ENCODE measurements at places on chromosomes 13 and 19.

- DNase-seq = no peak
Measured at GRCh38 chr13:32310134-32310706, 4.9 kb downstream of the ZAR1L start.

DNA sequence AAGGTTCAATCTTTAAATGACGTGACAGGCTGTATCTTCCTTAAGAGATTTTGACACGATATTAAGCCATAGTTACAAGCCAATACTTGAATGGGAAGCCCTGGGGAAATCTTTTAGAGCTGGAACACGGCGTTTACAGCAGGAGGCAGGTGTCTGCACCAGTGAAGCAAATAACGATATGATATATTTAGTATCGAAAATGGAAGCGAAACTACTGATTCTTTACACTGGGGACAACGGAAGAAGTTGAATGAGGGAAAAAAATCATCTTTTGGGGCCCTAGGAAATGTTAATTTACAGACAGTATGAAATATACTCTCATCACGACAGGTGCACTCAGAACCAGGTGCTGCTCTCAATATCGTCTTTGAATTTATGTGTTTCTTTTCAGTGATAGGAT lies 793.9 kb upstream of the PCDH20 start:
- no peak for DNase-seq

- DNase-seq = no peak
Measured at GRCh38 chr13:48585456-48585840, 52.6 kb upstream of the RCBTB2 start.

GRCh38 chr13:99922631-99923404 lies 48.7 kb downstream of the ZIC5 start:
- no peak for DNase-seq

DNA sequence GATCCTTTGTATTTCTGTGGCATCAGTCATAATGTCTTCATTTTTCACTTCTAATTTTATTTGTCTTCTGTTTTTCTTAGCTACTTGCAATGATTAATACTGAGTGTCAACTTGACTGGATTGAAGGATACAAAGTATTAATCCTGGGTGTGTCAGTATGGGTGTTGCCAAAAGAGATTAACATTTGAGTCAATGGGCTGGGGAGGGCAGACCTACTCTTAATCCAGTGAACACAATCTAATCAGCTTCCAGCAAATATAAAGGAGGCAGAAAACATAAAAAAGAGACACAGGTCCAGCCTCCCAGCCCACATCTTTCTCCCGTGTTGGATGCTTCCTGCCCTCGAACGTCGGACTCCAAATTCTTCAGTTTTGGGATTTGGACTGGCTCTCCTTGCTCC lies 640.9 kb upstream of the MIR17HG start:
- DNase-seq = no peak

GRCh38 chr19:5594521-5594950 lies 26.8 kb upstream of the TINCR start:
- DNase-seq = no peak

- DNase-seq = no peak
Measured at GRCh38 chr13:59458908-59459579, 704.7 kb downstream of the DIAPH3 start.

DNA sequence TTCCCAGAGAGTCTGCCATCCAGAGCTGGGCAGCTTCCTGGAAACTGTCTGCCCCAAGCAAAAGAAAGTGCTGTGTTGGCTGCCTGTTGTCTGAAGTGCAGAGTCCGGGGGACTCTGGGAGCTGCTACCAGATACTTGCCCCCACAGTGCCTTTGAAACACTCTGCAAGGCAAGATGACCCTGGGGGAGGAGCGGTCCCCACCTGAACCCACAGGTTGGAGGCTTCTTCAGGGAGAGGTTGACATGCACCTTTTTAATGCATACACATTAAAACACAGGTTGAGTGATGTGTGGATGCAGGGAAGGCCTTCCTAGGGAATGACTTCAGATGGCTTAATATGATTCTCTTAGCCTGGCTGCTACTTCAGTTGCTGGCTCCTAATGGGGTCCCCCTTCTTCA lies 479.5 kb downstream of the ZNF536 start:
- no peak for DNase-seq

DNA sequence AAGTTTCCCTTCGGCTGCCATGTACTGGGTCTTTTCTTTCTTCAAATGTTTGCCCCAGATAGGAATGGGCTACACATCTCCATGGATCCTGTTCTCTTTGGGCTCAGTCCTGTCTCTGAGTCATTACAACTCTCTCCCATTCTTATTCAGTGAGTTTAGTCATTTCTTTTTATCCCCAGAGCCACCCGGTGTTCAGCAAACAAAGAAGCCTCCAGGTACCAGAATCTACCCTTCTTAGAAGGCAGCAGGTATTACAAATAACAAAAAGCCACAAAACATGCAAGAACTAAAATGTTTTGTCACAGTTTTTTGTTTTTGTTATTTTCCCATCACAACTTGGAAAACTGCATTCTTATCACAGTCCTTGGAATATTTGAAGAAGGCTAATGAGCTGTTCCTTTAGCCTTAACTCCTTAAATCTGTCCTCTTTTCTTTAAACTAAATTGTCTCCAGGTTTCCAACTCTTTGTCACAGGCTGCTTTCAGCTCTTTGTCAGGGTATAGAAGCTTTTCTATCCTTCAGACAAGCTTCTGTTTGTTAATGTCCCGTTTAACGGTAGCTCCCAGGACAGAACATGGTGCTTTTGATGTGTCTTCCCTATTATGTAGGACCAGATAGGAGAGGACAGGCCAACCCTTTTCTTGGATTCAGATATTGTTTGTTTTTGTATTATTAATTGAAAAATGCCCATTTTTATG lies 215.5 kb upstream of the HTR2A start:
- DNase-seq = no peak

DNA sequence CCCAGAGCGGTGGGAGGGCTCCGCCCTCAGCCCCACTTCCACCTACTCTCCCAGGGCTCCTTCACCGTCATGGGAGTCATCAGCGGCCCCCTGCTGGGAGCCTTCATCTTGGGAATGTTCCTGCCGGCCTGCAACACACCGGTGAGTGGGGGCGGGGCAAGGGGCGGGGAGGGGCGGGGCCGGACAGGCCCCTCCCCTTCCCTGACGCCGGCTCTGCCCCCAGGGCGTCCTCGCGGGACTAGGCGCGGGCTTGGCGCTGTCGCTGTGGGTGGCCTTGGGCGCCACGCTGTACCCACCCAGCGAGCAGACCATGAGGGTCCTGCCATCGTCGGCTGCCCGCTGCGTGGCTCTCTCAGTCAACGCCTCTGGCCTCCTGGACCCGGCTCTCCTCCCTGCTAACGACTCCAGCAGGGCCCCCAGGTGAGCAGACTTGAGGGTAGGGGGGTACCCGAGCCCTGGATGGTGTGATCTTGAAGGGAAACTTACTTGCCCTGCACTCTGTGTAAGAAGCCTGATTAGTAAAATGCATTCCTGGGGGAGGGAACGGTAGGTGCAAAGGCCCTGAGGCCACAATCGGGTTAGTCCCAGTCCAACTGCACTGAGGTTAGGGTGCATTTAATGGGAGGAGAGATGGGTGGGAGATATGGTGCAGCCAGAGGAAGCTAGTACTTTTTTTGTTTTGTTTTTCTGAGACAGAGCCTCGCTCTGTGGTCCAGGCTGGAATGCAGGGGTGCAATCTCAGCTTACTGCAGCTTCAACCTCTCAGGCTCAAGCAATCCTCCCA lies 12.1 kb downstream of the SLC5A5 start:
- no peak for DNase-seq

- no peak for DNase-seq
Measured at GRCh38 chr13:59472134-59472533, 691.6 kb downstream of the DIAPH3 start.

DNA sequence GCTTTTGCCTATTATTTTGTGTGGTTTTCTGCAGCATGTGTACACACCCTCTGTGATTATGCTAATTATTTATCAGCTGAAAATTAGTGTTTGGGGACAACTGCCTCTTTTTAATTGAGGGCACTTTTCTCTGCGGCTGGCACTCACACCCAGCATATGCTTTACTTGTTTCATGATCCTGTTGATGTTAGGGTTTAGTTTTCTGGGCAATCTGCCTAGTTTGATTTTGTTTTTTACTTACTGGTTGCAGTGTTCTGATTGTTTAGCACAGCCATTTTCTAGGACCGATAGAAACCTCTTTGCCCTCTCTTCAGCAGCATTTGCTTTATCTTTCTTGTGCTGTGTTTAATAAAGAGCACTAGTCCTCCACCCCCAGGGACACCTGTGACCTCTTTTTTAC lies 161.6 kb downstream of the PAN3 start:
- DNase-seq = no peak

DNA sequence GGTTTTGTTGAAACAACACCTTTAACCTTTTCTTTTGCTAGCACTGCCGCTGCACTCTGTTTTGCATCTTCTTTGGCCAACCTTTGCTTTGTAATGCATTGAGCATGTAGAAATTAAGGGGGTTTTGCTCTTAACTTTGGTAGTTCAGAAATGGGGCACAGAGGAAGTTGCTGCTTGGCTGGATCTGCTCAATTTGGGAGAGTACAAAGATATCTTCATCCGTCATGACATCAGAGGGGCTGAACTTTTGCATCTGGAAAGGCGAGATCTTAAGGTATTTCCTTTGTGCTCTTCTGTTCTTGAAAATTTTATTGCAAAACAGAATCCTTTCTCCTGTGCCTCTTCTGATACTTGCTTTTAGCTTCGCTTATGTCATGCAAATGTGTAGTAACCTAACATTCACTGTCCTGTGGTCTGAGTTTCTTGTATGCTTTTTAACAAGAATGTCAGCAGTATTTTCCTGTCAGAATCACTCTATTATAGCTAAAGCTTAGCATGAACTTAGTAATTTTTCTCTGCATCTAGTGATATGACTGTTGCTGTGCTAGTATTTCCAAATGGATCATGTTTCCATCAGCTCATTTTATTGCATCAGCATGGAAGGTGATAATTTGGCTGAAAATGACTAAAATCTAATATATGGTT lies 50.7 kb upstream of the AKAP11 start:
- DNase-seq = no peak

GRCh38 chr13:25932365-25932764 lies 119.5 kb downstream of the SHISA2 start:
- DNase-seq = no peak

DNA sequence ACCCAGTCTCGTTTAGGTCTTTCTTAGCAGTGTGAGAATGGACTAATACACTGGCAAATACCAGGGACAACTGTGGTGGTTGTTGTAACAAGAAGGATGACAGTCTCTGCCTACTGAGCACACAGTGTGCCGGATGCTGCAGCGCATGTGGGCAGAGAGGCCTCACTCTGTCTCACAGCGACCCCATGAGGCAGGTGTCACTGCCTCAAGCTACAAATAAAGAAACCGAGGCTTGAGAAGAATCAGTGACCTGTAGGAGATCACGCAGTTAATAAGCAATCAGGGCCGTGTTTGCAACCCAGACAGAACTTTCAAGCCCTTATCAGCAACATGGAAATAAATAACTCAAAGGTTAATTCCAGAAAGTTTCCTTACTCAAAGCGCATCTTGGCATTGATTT lies 40.5 kb upstream of the GAS6 start:
- DNase-seq = no peak

- no peak for DNase-seq
Measured at GRCh38 chr13:85879014-85879413, 79.8 kb upstream of the SLITRK6 start.

DNA sequence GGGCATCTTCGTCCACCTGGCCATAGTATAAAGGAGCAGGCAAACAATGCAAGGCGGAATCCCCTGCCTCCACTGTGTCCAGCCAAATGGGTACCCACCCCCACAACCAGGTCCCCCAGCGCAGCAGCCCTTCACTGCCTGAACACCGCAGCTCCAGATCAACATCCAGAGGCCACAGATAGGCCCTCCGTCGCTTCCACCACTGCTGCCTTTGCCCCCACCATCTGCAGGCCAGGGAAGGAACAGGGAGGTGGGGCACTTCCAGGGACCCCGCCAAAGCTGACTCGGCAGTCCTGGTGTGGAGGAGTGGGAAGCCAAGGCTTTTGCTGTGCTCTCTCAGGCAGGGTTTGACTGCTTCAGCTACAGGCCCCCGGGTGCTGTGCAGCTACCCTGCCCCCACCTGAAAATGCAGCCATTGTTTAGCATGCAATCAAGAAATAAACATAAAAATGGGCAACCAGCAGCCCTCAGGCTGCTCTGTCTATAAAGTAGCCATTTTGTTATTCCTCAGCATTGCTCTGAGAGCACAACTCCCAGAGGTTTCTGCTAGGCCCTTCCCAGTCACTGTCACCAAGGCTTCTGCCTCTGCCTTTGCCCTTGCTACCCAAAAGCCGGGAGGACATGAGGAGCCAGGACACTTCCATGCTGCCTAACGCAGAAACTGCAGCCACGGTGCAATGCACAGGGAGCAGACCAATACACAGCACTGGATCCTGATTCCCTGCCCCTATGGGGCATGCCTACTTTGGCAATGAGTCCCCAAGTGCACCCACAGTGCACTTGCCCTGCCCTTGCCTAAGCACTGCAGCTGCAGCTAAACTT lies 733.2 kb upstream of the KLHL1 start:
- no peak for DNase-seq

- no peak for DNase-seq
Measured at GRCh38 chr13:55543053-55543452, 1597.7 kb upstream of the PRR20A start.

- DNase-seq = no peak
Measured at GRCh38 chr13:102977471-102977870, 88.7 kb downstream of the SLC10A2 start.

DNA sequence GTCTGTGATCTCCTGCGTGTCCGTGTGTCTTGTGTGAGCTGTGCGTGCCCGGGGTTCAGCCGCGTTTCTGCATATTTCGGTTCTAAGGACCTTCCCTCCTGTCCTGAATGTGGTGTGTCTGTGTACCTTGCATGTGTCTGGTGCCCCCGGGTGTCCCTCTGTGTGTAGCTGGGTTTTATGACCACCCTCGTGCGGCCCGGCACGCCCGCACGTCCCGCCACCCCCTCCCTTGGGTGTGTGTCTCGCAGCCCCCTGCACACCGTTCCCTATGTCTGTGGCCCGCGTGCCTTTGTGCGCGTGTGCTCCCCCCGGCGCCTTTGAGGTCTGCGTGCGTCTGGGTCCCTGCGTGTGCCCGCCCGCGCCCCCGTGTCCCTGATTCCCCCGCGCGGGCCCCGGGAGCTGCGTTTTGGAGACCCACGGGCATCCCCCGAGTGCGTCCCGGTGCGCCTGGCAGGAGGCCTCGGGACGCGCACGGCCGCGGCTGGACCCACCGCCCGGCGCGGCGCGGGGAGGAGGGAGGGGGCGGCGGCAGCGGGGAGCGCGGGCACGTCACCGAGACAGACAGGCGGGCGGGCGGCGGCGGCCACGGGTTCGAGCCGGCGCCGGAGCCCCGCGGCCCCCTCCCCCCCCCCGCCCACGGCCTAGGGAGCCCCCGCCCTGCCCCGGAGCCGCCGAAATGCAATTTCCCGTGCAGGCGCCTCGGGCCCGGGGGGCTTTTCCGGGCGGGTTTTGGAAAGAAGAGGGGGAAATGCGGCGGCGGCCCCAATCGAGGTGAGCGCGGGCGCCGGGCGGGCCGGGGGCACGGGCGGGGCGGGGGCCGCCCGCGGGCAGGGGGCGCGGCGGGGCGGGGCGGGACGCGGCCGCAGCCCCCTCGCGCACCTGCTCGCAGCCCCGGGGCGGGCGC lies 12.0 kb upstream of the NANOS3 start:
- no peak for DNase-seq

DNA sequence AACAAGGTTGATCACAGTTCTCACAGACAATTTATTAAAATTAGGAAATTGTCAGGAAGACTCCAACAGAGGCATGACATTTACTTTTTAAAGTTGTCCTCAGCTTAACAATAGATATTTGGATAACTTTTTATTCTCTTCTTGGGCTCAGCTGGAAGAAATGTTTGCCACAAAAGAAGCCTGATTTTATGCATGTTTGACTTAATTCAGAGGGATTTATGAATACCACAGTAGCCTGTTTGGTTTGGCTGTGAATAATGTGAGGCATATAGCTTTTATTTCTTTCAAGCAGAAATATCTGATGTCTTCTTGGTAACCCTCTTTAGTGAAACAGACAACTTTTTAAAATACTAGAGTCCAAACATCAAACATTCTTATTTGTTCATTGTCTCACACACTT lies 1464.5 kb upstream of the SLC10A2 start:
- DNase-seq = no peak

Measured in effector CD4-positive, alpha-beta T cell (primary cell).